ENCODE measurements at places on chromosomes 2 and 18.

DNA sequence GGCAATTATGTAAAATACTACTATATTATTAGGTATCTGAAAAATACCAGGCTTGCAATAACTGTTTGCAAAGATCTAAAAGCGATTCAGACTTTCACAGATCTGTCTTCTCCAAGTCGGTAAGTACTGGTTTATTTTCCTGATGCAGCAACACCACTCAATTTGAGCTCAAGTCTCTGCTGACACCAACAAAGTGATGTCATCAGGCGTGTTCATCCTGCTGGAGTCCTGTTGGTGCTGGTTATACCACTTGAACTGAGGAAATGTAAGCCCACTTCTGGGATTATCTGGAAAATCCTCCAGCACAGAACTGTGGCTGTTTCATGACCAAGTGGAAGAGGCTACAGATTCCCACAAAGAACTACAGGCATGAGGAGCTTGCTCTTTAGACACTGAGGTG is 267.6 kb downstream of the BCL2 start:
- no peak for DNase-seq

DNA sequence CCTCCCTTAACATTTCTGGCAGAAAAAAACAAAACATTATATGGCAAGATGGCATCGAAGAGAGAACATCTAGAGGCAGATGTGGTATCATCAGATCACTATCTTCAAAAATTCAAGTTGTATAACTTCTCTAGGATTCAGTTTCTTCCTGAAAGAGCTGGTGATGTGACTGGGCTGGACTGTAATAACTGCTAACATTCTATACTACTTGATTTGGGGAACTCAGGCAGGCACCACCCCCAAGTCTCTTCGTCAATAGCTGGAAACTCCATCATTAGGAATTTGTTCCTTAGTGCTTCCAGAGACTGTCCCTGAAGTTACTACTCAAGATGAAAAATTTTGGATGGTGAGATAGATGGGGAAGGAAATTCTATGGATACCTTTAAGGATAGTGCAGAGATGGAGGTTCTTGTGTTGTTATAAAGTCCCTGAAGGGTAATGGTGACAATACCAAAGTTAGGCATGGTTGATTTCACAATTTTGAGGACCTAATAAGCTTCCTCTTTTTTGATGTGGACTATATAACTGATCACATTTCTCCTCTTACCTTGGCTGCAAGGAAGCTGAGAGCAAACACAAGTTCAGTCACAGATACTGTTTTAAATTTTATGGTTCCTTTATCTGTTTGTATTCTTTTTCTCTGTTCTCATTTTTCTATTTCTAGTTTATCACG is 59.1 kb upstream of the PGAP1 start:
- DNase-seq = no peak

DNA sequence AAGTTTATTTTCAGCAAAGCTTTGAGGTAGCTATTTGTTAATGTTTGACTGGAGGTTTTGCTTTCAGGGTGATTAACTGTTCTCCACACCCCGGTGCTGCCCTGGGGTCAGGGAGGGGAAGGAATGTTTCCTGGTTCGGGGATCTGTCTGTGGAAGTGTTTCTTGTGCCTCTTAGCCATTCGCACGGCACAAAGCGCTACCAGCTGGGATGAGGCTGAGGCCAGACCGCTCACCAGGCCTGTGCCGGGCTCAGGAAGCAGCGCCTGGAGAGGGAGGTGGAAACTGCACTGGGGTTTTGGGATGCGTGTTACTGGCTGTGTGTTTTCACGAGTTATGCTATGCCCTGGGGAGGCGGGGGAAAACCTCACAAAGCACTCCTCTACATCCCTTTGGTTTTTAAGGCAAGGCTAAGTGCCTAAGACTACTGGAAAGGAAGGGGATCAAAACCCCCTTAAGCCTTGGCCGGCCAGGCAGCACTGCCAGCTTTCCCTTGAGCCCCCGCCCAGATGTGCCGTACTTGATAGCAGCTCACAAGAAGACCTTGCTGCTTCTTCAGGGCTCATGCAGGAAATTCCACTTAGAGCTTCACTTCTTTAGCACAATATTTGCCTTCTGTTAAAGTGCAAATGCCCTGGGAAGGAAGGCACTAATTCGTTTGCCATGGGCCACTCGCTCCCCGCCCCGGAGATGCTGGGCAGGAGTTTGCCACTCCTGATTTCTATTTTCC is 65.7 kb upstream of the CNGA3 start:
- DNase-seq = no peak

GRCh38 chr2:179854891-179855290 is 6.5 kb downstream of the ZNF385B start:
- no peak for DNase-seq

DNA sequence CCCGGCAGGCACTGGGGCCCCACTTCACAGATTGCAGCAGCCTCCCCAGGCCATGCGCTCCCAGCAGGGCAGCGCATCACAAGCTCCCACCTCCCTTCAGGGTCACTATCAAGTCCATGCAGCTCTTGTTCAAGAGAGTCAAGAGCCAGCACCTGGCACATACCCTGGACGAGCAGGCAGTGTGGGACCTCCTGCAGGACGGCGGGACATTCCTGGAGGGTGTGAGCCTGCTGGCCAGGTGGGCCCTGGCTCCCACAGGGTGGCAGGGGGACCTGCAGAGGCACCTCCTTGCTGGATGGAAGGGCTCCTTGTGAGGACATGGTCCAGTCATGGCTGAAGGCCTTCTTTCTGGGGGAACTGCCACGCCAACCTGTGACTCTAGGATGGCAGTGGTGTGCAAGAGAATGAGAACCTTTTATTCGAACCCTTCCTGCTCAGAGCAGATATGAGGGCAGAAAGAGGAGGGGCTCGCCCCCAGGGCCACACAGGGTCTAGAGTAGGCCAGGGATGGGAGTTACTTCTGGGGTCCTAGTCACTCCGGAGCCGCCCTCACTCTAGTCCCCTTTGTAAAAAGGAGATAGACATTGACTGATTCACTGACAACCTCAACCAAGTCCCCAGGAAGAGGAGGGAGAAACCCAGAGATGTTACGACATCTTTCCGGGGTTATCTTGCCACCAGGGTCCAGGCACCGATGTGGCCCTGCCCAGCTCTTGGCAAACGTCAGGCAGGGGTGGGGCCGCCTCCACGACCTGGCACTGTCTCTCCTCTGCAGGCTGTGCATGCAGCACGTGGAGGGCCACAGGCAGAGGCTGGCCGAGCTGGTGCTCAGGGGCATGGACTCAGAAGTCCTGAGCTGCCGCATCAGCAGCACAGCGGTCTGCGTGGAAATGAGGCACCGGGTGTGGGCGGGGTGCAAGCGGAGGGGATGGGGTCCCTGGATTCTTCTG is 31.3 kb downstream of the HJURP start:
- no peak for DNase-seq

- no peak for DNase-seq
Measured at GRCh38 chr2:191601060-191601459, 76.9 kb upstream of the NABP1 start.

- no peak for DNase-seq
Measured at GRCh38 chr2:67702937-67703336, 305.8 kb downstream of the ETAA1 start.

- no peak for DNase-seq
Measured at GRCh38 chr2:12935222-12935621, 218.5 kb downstream of the TRIB2 start.

DNA sequence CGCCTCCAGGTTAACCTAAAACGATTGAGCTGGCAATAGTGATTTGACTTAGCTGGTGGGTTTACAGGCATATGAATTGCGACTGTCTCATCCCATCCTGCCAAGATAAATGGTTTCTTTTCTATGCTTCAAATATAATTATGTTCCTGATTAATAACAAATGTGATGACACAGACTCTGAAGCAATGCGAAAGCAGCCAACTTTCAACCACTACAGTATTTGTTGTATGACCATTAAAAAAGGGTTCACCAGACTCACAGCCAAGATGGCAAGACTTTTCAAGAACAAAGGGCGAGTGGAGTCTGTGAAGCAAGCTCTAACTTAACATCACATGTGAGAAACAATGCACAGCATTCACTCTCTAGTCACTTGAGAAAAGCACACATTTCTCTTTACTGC is 186.6 kb downstream of the PID1 start:
- DNase-seq = no peak

DNA sequence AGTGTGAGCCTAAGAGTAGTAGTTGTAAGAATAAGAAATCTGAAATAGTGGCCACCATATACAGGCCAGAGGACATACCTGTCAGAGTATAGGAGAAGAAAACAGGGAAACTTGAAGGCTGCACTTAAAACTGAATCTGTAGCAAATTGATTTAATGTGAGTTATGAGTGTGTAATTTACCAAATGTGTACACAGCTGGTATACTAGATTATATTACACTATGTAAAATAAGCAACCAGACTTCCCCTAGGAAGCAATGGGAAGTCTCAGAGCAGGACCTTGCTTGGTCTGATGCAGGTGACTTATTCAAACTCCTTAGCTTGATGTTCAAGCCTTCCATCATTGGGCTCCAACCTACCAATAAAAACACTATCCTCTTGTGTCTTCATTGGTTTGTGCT is 17.3 kb upstream of the EPC2 start:
- DNase-seq = no peak

- DNase-seq = no peak
Measured at GRCh38 chr18:213966-214365, 53.9 kb downstream of the THOC1 start.

GRCh38 chr2:143907801-143908200 is 612.1 kb downstream of the ZEB2 start:
- DNase-seq = no peak

DNA sequence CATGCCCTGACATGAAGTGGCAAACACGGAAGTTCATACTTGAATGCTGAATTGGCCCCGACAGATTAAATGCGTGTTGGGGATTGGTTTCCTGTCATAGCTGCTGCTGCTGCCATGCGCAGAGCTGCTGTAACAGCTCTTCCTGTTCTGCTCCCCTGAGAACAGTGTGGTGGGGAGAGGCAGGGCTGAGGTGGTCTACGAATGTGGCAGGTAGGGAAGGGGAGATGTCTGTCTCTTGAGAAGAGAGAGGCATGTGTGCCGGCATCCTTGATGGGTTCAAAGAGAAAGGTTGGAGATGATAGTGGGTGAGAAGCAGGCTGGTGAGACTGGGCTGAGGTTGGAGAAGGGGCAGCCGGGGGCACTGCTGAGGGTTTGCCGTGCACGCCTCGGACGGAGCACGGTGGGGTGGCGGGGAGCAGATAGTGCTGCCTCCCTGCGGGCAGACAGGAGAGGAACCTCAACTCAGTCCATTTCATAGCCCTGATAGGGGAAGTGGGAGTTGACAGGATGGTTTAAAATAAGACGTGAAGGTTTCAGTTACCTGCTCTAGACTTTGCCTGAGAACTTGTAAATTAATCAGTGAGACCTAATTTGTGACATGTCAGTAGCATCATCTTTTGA is 46.1 kb downstream of the TMEM185B start:
- no peak for DNase-seq

Measured in T1000 (cell line).